ENCODE measurements at places on chromosomes 7 and 10. TPM values are rescaled to one million over a fixed set of nuclear protein-coding genes. Genes with fewer than 3 reads are reported as not detected.

Gene MEOX2
- total RNA-seq = not detected

Gene HYAL4
- 0.08 TPM for total RNA-seq

Gene HOGA1
- total RNA-seq = 0.91 TPM

Gene OPALIN
- not detected for total RNA-seq

Gene FAM25C
- total RNA-seq = 4.7 TPM

Gene RADIL
- 1.6 TPM for total RNA-seq

Gene CRTAC1
- total RNA-seq = 1.7 TPM

Gene CDC14C
- not detected for total RNA-seq

Gene FAM241B
- total RNA-seq = 20.1 TPM

Gene SPDYE5
- not detected for total RNA-seq

Gene IKZF1
- not detected for total RNA-seq

Gene WDR86
- total RNA-seq = 0.17 TPM

Gene PLEKHS1
- not detected for total RNA-seq

Gene VIPR2
- total RNA-seq = not detected

Gene UBE2H
- total RNA-seq = 70.4 TPM

Gene MRLN
- total RNA-seq = not detected

Gene WDFY4
- total RNA-seq = not detected

Gene ACTL6B
- not detected for total RNA-seq

Gene SVOPL
- not detected for total RNA-seq

Gene ANAPC16
- 80.9 TPM for total RNA-seq

Gene ARMC3
- total RNA-seq = 0.53 TPM

Gene RASSF4
- total RNA-seq = 1.7 TPM

Gene GATA3
- 7.2 TPM for total RNA-seq

Gene PRRT4
- total RNA-seq = 0.41 TPM

Gene BHLHA15
- total RNA-seq = 0.63 TPM

Gene TMEM176B
- 0.05 TPM for total RNA-seq

Gene PPP1R17
- total RNA-seq = not detected

Gene TMEM225B
- 1.0 TPM for total RNA-seq

Gene LDB3
- total RNA-seq = not detected

Gene EN2
- total RNA-seq = 0.54 TPM

Gene ELAPOR2
- total RNA-seq = not detected

Gene SPDYE6
- not detected for total RNA-seq

Gene SFXN2
- total RNA-seq = 3.8 TPM

Gene PLPP4
- total RNA-seq = 0.14 TPM

Gene C7orf33
- total RNA-seq = not detected

Gene NEURL1
- 0.21 TPM for total RNA-seq

Gene HOXA10
- total RNA-seq = 9.0 TPM

Gene ZMYND11
- total RNA-seq = 40.7 TPM

Gene SNCG
- total RNA-seq = 12.7 TPM

Gene MYH16
- 0.87 TPM for total RNA-seq

Gene GSTO2
- 1.4 TPM for total RNA-seq

Gene PRKAR2B
- total RNA-seq = 3.7 TPM

Gene LRRC4
- total RNA-seq = not detected

Gene SORBS1
- 0.91 TPM for total RNA-seq

Gene PVRIG
- not detected for total RNA-seq

Gene INHBA
- total RNA-seq = 0.50 TPM

Gene PNLIPRP1
- total RNA-seq = not detected

Gene DNAJC12
- total RNA-seq = 56.2 TPM
